ENCODE measurements at places on chromosomes 4 and X. TPM values are rescaled to one million over a fixed set of nuclear protein-coding genes. Genes with fewer than 3 reads are reported as not detected.

FGA gene
- polyA plus RNA-seq: 2.0 TPM

- DNase-seq: no peak
These were observed 137.2 kb downstream of the UNC5C start for GRCh38 chr4:95411371-95412088.

C4orf50 gene
- polyA plus RNA-seq: not detected

EPGN gene
- polyA plus RNA-seq: 1.5 TPM

GRCh38 chr4:87707279-87707918 lies 57.3 kb downstream of the DMP1 start:
- no peak for DNase-seq

DNA sequence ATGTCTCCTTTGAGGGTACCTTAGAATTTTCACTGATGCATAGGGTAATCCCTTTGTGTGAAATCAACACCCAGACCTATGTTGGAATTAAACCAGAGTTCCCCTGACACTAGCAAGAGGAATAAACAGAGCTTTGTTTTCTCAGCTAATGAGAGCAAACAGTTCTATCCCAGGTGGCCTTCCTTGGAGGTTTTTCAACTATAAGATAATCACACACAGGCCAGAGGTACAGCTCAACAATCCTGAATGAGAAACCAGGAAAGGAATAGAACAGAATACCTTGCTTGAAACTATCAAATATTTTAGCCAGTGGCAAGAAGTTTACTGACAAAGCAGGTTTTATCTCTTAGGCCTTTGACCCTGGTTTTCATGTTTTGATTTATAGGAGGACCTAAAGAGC lies 100.2 kb downstream of the OTC start:
- no peak for DNase-seq

DNA sequence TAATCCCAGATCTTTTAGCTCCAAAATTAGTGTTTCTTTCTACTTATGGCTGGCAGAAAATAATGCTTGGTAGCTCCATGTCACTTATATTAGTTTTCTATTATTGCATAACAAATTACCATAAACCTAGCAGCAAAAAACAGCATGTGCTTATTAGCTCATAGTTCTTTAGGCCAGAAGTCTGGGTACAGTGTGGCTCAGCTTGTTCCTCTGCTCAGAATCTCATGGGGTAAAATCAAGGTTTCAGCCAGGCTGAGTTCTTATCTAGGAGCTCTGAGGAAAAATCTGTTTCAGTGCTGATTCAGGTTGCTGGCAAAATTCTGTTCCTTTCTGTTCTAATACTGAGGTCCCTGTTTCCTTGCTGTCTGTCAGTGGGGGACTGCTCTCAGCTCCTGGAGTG lies 101.1 kb downstream of the CT47B1 start:
- no peak for DNase-seq

DNA sequence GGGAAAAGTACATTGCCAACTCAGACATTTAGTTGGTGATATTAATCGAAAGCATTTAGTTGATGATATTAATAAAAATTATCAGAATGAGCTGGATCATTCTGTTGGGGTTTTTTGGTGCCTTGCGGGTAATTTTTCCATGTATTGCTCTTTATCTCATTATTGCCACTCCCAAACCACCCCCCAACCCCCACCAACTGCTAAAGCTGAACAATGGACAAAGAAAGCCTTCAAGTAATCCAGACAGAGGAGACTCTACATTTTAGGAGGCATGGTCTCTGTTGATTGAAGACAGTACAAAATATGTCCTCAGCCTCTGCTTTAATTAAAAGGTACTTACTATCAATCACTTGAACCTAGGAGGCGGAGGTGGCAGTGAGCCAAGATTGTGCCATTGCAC lies 22.5 kb downstream of the PDK3 start:
- no peak for DNase-seq

TRAPPC11 gene
- 44.6 TPM for polyA plus RNA-seq

GRCh38 chr4:23373261-23373660 lies 516.6 kb downstream of the PPARGC1A start:
- DNase-seq: no peak

ADGRL3 gene
- polyA plus RNA-seq: 27.8 TPM

- no peak for DNase-seq
These were observed 309.2 kb downstream of the BCOR start for GRCh38 chrX:39788521-39788920.

Data from renal cortex interstitium (tissue), 15 donors.